Stimulated activated CD4-positive, alpha-beta T cell treated with anti-CD3 and anti-CD28 coated beads, Interleukin-1b, Interleukin-23, amount 100 ng/mL, for 4 hours (primary cell): ENCODE measurements at places on chromosomes 13 and 19.
A peak's percentile ranks its signal among the peaks of the same experiment; 100 is the strongest.

DNA sequence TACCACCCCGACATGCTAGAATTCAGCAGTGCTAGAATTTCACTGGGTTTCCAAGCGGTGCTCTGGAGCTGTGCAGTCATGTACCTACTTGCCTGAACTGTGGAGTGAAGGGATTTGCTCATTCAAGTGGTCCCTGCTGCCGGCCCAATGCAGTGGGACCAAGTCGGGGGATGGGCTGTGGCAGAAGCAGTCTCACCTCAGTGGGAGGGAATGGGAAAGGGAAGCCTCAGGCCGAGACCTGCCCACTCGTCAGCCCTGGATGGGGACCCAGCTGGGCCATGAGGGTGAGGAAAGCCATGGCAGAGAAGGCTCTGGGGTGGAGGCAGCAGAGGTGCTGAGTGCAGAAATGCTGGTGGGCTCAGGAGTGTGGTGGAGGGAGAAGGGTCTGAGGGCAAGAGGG lies 14.9 kb downstream of the KLHL26 start:
- DNase-seq: no peak

GRCh38 chr13:21461131-21461530 lies 2.0 kb upstream of the ZDHHC20 start:
- DNase-seq: no peak

DNA sequence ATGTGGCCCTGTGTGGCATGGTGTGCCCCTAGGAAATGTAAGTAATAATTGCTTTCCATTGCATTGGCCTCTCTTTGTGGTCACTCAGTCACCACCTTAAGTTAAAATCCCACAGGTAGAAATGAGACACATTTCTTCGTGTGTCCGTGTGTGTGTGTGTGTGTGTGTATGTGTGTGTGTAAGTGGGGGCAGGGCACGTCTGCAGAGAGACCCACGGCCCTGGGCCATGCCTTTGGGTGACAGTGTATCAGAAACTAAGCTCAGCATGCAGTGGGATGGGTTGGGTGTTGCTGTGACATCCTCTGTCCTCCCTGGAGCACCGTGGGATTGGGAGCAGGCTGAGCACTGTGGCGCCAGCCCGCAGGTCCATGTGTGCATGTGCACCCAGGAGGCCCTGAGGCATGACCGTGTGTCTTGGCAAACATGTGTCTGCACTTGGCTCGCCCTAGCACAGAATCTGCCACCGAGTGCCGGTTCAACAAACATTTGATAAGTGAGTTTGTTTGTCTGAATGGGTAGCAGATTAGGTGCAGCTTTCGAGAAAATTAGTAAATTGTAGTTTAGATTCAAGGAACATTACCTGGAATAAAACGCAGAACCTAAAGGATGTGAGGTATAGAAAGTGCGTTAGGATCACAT lies 91.8 kb downstream of the WTIP start:
- DNase-seq: no peak

GRCh38 chr19:48614436-48615230 lies at the start of gene FAM83E:
Gene FAM83E, minus strand, starts transcription at chr19:48615076. Its CDS starts 1,704 bp downstream, at chr19:48613372.
- DNase-seq: peak; percentile 32

DNA sequence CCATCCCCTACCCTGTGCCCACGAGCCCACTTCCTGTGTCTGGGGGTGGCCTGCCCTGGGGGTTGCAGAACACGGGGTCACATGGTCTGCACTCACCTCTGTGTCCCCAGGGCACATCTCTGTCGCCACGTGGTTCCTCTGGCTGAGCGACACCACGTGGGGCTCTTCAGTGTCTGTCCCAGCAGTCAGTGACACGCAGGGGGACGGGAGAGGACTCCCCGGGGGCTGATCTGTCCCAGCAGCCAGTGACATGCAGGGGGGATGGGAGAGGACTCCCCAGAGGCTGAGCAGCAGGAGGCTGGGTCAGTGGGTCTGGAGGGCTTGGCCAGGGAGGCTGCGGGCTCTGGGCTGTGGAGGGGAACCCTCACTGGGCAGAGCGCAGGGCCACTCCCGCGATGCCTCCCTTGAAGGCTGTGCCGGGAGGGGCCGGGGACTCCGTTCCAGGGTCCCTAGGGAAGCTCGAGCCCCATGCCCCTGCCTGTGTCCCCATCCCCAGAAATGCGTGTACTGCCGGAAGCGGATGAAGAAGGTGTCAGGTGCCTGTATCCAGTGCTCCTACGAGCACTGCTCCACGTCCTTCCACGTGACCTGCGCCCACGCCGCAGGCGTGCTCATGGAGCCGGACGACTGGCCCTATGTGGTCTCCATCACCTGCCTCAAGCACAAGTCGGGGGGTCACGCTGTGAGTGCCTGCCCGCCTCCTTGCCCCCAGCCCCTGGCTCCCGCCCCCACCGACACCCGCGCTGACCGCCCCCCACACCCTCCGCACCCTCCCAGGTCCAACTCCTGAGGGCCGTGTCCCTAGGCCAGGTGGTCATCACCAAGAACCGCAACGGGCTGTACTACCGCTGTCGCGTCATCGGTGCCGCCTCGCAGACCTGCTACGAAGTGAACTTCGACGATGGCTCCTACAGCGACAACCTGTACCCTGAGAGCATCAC lies 174.8 kb downstream of the KDM4B start:
- no peak for DNase-seq

GRCh38 chr19:51157265-51157664 lies 15.2 kb downstream of the SIGLEC7 start:
- no peak for DNase-seq

DNA sequence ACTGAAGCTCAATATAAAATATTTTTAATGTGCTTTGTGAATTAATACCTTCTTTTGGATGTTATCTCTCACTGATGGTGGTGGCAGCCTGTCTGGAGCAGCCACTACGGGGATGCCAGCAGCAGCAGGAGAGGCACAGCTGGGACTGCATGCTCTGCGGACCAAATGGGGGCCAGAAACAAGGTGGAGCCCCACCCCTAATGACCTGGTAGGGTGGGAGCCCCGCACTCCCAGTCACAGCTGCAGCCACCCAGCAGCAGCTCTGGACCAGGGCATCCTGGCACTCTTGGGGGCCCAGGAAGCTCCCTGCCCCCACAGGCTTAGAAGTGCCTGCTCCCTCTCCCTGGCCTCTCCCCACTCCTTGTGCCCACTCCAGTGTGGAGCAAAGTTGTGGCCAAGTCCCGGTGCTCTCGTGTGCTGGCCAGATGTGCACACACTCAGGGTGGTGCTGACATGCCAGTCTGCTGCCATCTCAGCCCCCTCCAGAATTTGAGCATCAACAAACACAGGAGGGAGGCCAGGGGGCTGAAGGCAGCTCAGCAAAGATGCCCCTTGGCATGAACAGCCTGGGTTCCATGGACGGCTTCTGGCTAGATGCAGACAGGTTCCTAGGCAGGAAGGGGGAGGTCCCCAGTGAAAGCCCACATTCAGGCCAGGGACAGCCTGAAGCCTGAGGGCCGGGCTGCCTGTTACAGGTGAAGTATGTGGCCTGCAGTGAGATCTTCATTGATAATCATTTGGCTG lies 696.7 kb upstream of the SLITRK5 start:
- DNase-seq: no peak

GRCh38 chr13:110867380-110867779 lies 47.5 kb downstream of the ANKRD10 start:
- DNase-seq: no peak

DNA sequence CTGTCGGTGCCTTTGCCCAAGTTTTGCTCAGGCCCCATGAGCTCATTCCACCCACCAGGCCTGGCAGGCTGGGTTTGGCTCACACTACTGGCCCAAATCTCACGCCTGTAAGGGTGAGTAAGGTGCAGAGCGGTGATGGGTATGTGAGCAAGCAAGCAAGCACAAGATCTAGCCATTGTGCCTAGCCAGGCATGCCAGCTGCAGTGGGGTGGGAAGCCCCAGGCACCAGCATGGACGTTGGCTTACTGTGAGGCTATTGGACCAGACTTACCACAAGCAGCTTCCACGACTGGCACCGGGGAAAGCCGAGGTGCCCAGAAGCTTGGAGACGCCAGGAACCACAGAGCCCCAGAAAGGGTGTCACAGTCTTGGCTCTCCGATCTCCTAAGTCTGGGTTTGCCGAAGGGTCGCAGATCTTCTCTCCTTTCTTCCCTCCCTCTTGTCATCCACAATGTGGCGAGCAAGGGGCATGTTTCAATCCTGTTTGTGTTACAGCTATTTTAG lies 2659.4 kb upstream of the PCDH20 start:
- no peak for DNase-seq

DNA sequence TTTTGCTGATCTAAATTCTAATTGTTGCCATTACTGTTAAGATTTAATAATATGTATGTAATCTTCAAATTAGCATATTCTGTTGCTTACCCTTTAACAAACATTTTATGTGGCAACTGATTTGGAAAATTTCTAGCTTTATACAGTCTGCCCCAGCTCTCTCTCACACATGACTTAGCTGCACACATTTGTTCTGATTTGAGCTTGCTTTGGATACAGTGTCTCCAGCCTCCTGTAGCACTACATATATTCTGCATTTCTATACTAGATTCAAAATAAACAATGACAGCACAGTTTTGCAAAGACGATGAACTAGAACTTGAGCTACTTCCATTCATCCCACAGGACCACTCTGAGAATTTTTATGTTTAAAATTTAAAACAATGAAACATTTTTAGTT lies 254.7 kb downstream of the DNAJC15 start:
- DNase-seq: no peak

- DNase-seq: no peak
Observed at GRCh38 chr13:51481656-51482055, 28.8 kb upstream of the INTS6 start.

GRCh38 chr13:113178896-113179167 lies 20.4 kb downstream of the PROZ start:
- DNase-seq: no peak

DNA sequence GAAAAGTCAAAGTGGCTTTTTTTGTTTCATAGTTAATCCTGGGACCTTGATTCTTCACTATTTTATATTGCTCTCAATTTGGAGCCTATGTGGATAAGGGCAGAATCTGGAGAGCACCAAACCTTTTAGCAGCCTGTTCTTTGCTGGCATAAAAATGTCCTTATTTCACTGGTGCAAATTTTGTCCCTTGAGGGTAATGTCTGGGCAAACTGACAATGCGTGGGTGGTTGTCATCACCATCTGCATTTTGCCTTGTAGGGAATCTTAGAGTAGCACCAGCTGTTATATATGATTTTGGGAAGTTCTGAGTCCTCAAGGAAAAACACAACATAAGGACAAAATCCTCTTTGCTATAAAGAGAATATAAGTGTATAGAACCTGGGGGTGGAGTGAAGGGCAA lies 336.9 kb upstream of the HTR2A start:
- DNase-seq: no peak

- DNase-seq: no peak
Observed at GRCh38 chr19:49749055-49749716, 13.9 kb downstream of the TSKS start.

- no peak for DNase-seq
Observed at GRCh38 chr13:110251193-110251819, 55.7 kb downstream of the COL4A1 start.

GRCh38 chr19:18496167-18496979 lies 25.5 kb downstream of the ELL start:
- peak; percentile 30 for DNase-seq

GRCh38 chr13:20399961-20400360 lies 125.7 kb downstream of the CRYL1 start:
- DNase-seq: no peak

DNA sequence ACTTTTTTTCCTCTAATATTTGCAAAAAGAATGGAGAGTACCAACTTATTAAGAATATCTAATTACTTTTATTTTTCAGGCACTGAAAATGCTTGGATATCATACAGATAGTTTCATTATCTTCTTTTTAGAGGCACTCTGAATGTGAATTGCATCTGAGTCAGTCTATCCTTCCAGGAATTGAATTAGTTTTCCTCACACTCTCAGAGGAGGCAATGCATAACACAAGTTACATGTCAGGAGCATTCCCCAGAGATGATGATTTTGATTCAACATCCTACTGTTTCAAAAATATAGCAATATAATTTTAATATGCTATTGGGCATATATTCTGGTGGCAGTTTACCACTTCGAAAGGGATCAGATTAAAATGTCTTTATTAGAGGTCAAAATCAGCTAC lies 1315.4 kb downstream of the PCDH9 start:
- no peak for DNase-seq

DNA sequence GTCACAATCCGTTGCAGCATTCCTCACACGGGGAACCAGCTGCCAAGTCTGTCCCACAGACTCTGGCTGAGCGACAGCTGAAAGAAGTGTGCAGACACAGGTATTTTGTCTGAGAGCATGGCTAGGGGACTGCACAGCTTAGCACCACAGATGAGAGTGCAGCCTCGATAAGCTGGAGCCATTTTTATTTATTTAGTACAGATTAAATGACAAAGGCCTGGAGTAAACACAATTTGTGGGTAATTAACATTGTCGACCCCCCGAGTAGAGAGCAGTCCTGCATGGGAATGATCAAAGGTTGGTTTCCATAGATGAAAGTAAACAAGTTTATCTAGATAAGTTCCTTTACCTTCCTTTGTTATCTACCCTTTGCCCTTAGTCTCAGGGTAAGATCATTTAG lies 836.2 kb downstream of the DACH1 start:
- no peak for DNase-seq

GRCh38 chr19:18924684-18925213 lies 5.2 kb downstream of the DDX49 start:
- no peak for DNase-seq

DNA sequence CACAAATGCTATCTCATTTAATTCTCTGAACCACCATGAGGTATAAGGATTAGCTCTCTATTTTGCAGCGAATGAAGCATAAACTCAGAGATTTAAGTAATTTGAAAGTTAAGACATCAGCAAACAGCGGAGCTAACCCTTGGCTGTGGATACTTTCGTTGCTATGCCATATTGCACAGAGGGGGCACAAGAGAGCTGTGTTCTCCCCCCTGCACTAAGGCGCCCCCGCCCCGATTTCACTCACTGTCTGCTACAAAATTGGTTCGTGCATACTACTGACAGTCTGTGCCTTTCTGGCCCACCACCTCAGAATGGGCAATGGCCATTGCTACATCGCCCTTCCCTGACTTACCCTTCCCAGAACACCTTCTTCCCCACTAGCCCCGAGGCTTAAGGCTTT lies 105.7 kb upstream of the OBI1 start:
- DNase-seq: no peak

GRCh38 chr19:12779162-12779993 lies 4.0 kb upstream of the HOOK2 start:
- no peak for DNase-seq

- DNase-seq: no peak
Observed at GRCh38 chr19:55958356-55958755, 10.7 kb downstream of the NLRP8 start.

DNA sequence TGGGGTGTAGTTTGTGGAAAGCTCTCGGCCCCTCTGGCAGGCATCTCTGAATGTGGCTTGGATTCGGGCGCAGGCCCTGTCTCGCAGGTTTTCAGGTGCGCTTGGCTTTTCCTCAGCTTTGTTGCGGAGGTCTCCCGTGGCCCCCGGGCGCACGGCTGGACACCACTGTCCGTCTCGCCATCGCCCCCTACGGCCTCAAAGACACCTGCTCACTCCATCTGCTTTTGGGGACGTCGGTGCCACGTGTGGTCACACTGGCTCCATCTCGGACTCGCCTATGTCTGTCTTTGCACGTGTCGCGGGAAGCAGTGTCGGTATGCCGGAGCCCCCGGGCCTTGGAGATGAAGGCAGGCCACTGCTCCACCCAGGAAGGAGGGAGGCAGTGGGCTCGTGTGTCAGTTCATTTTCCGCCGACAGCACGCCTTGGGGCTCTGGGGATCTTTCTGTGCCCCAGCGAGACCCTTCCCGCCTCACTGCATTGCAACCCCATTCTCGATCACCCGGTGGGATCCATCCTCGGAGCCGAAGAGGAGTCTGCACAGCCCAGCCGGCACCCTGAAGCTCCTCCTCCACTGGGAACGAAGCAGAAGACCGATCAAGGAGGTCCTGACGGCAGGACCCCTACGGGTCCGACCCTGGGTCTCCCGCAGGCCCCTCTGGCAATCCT lies 42.1 kb downstream of the ZNF146 start:
- DNase-seq: no peak
